NCI-H1105 (cell line): ENCODE measurements at places on chromosomes 3 and 15.

- DNase-seq: no peak
Measured at GRCh38 chr3:135865085-135865484, 100.4 kb upstream of the PPP2R3A start.

DNA sequence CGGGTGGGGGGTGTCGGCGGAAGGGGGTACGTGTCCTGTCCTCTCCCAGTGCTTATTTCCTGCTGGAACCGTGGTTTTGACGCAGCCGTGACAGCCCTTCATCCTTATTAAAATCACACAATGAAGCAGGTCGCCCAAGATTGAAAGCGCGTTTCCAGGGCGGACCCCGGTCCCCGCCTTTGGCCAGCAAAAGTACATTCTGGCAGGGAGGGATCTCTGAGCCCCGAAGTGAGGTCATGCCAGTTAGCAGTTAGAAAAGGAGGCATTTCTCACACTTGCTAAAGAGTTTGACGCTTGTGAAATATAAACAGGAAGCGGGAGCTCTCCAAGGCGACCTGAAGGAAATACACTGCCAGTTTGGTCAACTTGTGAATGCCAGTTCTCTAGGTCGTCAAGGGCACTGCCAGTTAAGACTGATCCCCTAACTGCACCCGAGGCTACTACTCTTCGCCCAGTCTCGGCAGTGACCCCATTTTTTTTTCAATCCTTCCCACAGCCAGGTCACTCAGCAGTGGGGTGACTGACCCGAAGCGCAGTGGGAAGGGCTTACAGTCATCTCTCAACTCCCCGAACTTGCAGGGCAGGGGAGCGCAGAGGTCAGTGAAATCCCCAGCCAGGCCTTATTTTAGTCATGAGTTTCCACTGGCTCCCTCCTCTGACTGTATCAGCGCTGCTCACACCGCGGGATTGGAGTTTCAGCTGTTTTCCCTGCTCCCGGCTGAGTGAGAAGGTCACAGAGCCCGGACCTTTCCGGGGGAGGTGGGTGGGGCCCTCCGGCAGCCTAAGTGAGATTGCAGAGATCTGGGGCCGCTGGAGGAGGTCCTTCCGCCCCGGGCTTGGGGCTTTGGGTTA lies 2.0 kb upstream of the BHLHE40 start:
- DNase-seq: no peak

- no peak for DNase-seq
Measured at GRCh38 chr3:179603321-179603720, 1.1 kb downstream of the MRPL47 start.

DNA sequence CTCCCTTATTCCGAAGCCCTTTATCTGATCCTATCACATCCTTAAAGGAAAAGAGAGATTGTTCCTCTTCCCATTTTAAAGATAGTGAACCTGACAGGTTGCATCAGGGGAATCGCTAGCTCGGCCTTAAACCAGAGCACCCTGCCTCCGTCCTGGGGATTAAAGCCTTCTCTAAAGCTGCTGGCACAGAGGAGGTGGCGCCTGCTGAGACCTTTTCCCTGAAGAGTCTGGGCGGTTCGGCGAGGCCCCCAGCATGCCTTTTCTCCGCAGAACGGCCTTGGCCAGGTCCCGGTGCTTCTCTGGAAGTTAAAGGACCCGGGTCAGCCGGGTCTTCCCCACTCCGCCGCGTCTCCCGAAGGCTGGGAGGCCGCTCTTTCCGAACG lies 593 bp downstream of the FAM219B start:
- no peak for DNase-seq

DNA sequence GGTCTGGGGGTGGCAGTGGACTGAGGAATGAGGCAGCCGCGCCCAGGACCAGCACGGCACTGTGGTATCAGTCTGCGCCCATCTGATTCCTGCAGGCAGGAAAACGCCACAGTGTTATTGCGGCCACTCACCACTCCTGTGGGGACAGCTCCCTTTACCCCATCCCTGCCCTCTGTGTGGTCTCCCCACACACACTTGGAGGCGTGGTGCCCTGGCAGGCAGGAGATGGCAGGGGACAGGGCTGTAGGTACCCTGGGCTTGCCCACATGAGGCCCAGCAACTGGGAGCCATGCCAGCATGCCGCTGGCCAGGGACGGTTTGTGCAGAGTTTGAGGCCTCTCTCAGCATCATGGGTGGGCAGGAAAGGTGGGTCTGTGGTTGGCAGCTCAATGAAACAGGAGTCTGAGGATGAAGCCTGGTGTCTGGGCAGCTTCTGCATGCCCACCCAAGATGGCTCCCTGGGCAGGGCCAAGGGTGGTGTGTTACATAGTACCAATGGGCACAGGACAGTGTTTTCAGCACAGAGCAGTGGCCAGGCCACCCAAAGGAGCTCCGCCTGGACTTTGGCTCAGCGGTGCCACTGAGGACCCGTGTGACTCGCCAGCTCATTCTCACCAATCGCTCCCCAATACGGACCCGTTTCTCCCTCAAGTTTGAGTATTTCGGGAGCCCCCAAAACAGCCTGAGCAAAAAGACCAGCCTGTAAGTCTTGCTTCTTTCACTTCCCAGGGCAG lies 27.2 kb downstream of the ACAA1 start:
- DNase-seq: no peak

- no peak for DNase-seq
Measured at GRCh38 chr15:76134537-76134936, 74.8 kb downstream of the TMEM266 start.
